ENCODE measurements at places on chromosomes 7 and 10.
A peak's percentile ranks its signal among the peaks of the same experiment; 100 is the strongest.

GRCh38 chr10:36114141-36114540 lies 472.0 kb upstream of the FZD8 start:
- DNase-seq, result no peak

GRCh38 chr7:148264933-148265557 lies 325.5 kb upstream of the C7orf33 start:
- peak; percentile 12 for DNase-seq

GRCh38 chr10:13839430-13839990 lies 252.7 kb downstream of the PRPF18 start:
- no peak for DNase-seq

DNA sequence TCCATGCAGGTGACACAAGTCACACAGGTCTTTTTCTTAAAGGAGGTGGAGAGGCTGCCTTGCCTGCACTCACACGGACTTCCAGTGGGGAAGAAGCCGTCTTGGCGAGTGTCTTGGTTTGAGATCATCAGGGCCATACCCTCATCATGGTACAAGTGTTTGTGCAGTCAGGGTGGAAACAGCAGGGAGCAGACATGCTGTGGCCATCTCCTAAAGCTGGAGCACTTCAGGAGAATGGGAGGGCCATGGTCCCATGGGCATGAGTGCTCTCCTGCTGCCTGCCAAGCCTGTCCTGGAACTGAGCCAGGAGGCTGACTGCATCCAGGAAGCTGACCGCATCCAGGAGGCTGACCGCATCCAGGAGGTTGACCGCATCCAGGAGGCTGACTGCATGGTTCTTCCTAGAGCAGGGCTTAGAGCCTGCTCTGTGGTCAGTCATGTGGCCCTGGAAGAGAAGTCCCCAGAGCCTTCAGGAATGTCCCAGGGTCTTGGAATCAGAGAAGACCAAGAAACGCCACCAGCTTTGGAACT lies 98.4 kb downstream of the ADARB2 start:
- DNase-seq, result no peak

DNA sequence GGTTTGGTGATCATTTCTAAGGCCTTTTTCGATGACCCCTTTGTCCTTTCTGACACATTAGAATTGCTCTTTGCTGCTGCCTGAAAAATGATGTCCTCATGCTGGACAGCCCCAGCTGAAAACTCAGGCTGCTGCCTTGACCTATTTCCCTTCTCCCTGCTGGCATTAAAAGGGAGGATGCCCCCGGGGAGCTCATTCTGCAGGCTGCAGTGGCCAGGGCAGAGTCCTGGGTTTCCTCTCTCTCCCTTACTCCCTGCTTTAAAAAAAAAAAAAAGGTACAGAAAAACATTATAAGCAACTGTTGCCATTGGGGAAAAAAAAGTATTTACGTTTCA lies 35.4 kb downstream of the LRRC4 start:
- DNase-seq, result no peak

- peak; percentile 66 for DNase-seq
These were observed 160.4 kb downstream of the KIF20B start for GRCh38 chr10:89861584-89862301.

GRCh38 chr7:69845721-69846495 lies 247.6 kb downstream of the AUTS2 start:
- no peak for DNase-seq

DNA sequence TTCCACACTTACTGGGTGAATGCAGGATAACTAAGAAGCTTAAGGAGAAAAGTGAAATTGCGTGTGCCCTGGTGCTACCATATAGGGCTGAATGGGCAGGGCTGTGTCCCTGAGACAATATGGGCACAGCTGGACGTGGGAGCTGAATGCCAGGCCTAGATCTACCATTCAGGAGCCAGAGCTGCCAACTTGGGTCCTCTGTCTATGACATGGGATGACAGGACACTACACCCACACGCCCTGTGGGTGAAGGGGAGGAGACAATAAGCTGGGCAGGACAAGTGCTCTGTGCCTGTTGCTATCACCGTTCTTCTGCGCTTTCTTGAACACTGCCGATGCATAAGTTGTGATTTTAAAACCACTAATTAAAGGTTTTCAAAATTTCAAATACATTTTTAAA lies 293.9 kb downstream of the TNS3 start:
- no peak for DNase-seq

DNA sequence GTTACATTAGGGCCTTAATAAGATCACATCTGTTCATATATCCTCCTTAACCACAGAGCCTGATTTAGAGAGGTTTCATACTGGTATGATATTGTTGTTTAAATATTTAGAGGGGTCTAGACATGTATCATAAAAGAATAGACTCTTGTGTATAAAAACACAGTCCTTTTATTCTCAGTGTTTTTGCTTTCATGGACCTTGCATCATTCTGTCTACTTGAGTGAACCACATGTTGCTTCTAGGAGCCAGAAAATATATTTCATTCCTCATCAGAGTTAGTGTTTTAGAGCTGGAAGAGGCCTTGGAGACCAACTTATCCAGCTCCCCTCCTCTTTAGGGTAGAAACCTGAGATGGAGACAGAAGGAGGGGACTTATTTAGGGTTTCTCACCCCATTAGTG lies 312.8 kb downstream of the LRMDA start:
- no peak for DNase-seq

GRCh38 chr10:113454341-113455061 lies 98.4 kb upstream of the HABP2 start:
- peak; percentile 21 for DNase-seq

DNA sequence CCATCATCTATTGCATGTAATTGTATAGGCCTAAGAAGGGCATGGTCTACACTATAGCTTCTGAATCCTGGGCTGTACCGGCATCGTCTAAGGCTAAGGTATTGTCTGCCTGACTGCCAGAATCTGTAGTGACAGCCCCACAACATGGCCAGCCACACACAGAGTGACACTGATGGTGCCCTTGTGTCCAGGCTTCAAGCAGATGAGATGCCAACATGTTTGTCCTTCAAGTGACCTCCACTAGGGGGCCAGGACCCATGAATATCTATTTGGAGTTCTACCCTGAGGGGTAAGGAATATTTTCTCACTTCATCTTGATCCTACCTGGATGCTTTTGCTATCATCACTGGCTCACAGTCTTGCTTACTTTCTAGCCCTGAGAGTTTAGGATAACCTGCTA lies 1.5 kb downstream of the CYP3A7 start:
- DNase-seq, result peak; percentile 12

- no peak for DNase-seq
These were observed 14.8 kb downstream of the GPAM start for GRCh38 chr10:112168733-112169132.
